Psoas muscle (tissue), 8 donors: ENCODE measurements at places on chromosomes 16 and 17. TPM values are rescaled to one million over a fixed set of nuclear protein-coding genes. Genes with fewer than 3 reads are reported as not detected.

- H3K27me3 ChIP-seq = no peaks in the 10 kb centered on the region
- peaks cover 17% of the 10 kb centered on the region for H3K36me3 ChIP-seq
- H3K4me3 ChIP-seq = no peak overlapping the region
- no peak overlapping the region for H3K27ac ChIP-seq
- H3K4me1 ChIP-seq = no peaks in the 10 kb centered on the region
Observed at GRCh38 chr16:58577141-58577540, 52.5 kb downstream of the CNOT1 start.

GRCh38 chr17:3547628-3548027 is 10.0 kb downstream of the TRPV3 start:
- H3K4me1 ChIP-seq = no peaks in the 10 kb centered on the region
- H3K27ac ChIP-seq = no peak overlapping the region
- H3K27me3 ChIP-seq = no peaks in the 10 kb centered on the region
- DNase-seq = no peak

- H3K27ac ChIP-seq = no peak overlapping the region
- H3K4me3 ChIP-seq = no peak overlapping the region
- H3K36me3 ChIP-seq = no peaks in the 10 kb centered on the region
Observed at GRCh38 chr17:16527298-16527697, 35.3 kb upstream of the LRRC75A start.

DNA sequence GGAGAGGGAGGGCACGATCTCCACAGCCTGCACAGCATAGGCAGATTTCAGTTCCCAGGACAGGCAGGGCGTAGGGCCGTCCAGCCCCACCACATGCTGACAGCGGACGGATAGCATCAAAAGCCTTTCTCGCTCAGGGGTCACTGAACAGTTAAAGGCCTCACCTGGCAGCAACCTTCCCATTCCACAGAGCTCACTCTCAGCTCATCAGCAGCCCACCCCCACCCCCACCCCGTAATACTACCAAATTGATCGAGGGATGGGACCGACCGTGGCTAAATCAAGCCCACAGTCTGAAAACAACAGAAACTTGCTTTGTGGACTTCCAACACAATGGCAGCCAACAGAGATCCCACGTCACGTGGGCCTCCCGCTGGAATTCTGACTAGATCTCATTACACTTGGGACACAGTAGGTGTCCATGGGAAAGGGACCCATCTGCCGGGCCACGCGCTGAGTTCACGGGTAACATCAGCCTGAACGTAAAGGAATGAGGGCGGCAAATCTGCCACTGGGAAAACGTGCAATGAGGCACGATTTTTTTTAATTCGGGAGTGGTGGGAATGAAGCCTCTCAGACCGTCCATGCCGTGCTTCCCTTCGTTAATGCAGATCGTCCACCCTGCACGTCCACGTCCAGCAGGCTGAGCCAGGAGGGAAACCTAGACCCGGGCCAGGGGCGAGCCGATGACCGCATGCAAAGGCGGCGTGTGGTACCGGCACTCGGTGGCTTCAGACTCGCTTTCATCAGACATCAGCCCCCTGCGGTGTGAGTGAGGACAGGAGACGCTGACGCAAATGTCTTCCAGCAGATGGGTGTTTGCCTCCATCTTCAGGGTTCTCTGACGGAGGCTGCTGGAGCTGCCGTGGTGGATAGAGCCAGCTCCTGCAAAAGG is 92.1 kb downstream of the TBC1D16 start:
- peaks cover 15% of the 10 kb centered on the region for H3K27me3 ChIP-seq
- no peak overlapping the region for H3K27ac ChIP-seq
- peak; percentile 12 for DNase-seq

DNA sequence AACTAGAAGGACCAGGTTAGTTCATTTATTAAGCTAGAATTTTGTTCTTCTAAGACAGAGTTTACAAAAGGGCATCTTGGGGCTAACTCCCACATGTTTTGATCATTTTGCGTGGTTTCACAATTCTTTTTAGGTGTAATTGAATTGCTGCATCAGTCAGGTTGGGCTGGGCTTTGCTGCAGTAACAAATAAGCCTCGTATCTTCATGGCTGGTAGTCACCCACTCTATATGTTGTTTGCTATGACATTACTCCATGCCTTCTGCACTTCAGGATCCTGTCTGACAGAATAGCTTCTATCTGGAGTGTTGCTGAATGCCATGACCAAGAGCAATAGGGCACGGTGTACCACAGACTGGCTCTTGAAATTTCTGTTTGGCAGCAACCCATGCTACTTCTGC is 10.6 kb upstream of the IRX3 start:
- DNase-seq = no peak
- no peaks in the 10 kb centered on the region for H3K36me3 ChIP-seq
- no peaks in the 10 kb centered on the region for H3K27me3 ChIP-seq
- H3K4me1 ChIP-seq = no peaks in the 10 kb centered on the region

DNA sequence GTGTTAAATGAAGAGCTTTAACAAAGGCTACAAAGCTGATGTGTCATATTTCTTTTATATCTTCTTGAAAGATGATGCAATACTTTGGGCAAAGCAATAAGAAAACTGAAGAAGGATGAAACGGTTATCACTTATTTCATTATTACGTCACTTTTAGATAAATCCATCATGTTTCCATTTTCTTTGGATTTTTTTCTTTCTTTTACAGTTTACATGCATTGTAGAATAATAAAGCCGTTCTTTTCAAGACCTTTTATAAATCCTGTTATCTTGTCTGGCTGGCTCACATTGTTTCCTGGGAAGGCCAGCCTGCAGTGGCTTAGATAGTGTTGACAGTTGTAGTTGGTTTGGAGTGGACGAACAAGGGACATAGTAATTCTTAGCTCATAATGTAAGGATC is 28.9 kb downstream of the TANC2 start:
- no peaks in the 10 kb centered on the region for H3K27me3 ChIP-seq
- H3K4me1 ChIP-seq = peaks cover 2% of the 10 kb centered on the region
- H3K4me3 ChIP-seq = no peak overlapping the region

- no peak overlapping the region for H3K4me3 ChIP-seq
- H3K27ac ChIP-seq = peak overlapping the region; percentile 53
- H3K36me3 ChIP-seq = no peaks in the 10 kb centered on the region
- H3K4me1 ChIP-seq = peaks cover 19% of the 10 kb centered on the region
Observed at GRCh38 chr17:19387921-19388521, 1.0 kb upstream of the MFAP4 start.

GRCh38 chr17:39602533-39603303 is 5.0 kb downstream of the NEUROD2 start:
- H3K4me3 ChIP-seq = no peak overlapping the region
- peaks cover 67% of the 10 kb centered on the region for H3K27me3 ChIP-seq
- H3K4me1 ChIP-seq = peaks cover 39% of the 10 kb centered on the region
- DNase-seq = no peak
- no peaks in the 10 kb centered on the region for H3K36me3 ChIP-seq
- H3K27ac ChIP-seq = no peak overlapping the region

GRCh38 chr16:75282466-75283281 is 31.2 kb upstream of the BCAR1 start:
- no peak for DNase-seq
- H3K27me3 ChIP-seq = no peaks in the 10 kb centered on the region
- H3K36me3 ChIP-seq = no peaks in the 10 kb centered on the region
- no peak overlapping the region for H3K27ac ChIP-seq
- no peak overlapping the region for H3K4me3 ChIP-seq

DNA sequence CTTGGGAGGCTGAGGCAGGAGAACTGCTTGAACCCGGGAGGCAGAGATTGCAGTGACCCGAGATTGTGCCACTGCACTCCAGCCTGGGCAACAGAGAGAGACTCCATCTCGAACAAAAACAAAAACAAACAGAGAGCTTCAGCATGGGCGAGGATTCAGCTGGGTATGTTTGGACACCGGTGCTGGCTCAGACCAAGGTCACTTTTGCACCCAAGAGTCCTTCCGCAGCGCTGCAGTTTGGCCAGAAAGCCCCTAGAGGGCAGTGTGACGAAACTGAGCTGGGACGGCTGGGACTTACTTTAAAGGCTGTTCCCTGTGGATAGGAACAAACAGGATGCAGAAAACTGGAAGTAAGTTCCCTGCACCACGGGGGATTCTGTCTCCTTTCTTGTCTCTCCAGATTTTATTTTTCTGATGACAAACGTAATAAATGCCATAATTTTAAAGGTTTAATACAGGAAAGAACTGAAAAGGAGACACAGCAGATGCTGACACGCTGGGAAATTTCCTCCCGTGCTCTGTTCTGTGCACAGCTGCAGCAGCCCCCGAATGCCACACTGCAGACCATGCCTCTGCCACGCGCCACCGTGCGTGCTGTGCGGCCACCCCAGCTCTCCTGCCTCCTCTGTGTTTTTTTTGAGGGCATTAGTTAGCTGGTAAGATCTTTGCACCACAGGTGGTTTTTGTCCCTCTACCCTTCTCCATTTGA is 25.2 kb upstream of the USP36 start:
- H3K27ac ChIP-seq = no peak overlapping the region
- H3K4me1 ChIP-seq = peaks cover 7% of the 10 kb centered on the region
- DNase-seq = peak; percentile 88

GRCh38 chr17:32813021-32813420 is 63.9 kb downstream of the MYO1D start:
- H3K4me3 ChIP-seq = no peak overlapping the region
- no peaks in the 10 kb centered on the region for H3K27me3 ChIP-seq
- DNase-seq = no peak

DNA sequence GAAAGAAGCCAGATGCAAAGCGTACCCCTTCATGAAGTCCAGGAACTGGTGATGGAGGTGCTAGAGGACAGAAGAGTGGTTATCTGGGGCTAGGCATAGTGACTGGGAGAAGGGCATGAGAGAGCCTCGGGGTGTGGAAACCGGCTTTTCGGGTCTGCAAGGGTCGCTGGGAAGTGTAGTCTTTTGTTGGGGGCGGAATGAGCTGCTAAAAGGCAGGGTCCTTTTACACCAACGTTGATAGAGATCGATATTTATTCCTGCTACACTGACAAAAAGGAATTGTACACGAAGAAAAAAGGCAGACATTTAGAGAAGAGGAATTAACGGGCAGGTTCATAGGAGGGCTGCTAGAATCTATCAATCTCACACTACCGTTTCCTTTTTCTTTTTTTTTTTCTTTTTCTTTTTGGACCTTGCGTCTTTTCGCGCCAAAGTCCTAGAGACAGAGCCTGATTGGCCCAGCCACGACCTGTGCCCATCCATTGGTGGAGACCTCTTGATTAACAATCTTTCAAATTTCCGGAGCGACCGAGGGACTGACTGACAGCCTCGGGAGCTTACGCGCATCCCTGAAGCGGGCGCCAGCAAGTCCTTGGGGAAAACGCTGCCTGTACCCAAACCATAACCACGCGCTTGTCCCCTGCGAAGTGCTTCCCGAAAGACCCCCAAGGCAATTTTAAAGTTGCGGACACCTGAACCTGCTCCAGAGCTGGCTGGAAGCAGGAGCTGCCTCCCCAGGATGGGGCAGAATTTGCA is 27.7 kb upstream of the DHRS7B start:
- H3K36me3 ChIP-seq = no peaks in the 10 kb centered on the region
- no peaks in the 10 kb centered on the region for H3K27me3 ChIP-seq
- no peak overlapping the region for H3K27ac ChIP-seq
- DNase-seq = peak; percentile 73

DNA sequence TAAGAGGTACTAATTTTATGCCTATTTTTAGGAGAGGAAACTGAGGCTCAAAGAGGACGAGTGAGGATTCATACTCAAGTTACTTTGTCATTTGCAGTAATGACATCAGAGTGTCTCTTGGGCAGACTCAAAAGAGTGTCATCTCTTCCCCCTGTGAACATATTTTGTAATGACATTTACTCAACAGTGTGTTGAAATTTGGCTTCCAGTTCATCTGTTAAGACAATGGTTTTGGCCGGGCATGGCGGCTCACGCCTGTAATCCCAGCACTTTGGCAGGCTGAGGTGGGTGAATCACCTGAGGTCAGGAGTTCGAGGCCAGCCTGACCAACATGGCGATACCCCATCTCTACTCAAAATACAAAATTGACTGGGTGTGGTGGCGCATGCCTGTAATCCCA is 28.9 kb downstream of the WFDC1 start:
- no peak overlapping the region for H3K4me3 ChIP-seq
- H3K4me1 ChIP-seq = no peaks in the 10 kb centered on the region
- no peak overlapping the region for H3K27ac ChIP-seq
- no peaks in the 10 kb centered on the region for H3K36me3 ChIP-seq
- no peak for DNase-seq

DNA sequence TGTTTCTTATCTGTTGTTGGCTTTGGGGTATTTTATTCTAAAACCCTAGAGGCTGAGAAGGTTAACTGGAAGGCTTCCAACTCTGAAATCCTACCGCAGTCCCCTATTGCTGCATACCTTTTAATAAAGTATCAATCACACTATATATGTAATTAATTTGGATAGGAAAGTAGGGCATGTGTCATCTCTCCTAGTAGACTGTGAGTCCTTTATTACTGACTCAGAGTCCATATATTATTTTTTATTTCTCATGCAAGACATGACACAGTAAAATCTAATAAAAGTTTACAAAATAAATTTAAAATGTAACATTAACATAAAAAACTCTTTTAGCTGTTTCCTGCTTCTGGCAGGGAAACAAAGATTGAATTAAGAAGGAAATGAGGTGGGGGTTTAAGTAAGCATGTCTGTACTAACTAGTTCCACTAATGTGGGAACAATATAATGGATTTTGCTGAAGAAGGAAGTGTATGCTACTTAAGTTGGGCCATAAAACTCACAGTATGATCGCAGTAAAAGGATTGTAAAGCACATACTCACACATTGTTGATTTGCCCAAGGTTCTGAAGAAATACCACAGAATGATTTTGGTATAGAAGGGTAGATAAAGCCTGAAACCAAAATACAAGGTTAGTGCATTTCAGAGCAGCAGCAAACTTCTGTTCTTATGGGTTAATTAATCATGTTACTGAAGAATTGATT is 97.6 kb upstream of the HLF start:
- no peak overlapping the region for H3K27ac ChIP-seq
- no peaks in the 10 kb centered on the region for H3K36me3 ChIP-seq
- DNase-seq = no peak
- H3K4me1 ChIP-seq = no peaks in the 10 kb centered on the region
- no peak overlapping the region for H3K4me3 ChIP-seq

GRCh38 chr17:52181782-52182181 is 23.3 kb upstream of the CA10 start:
- no peak for DNase-seq
- H3K4me1 ChIP-seq = no peaks in the 10 kb centered on the region
- H3K27me3 ChIP-seq = no peaks in the 10 kb centered on the region

DNA sequence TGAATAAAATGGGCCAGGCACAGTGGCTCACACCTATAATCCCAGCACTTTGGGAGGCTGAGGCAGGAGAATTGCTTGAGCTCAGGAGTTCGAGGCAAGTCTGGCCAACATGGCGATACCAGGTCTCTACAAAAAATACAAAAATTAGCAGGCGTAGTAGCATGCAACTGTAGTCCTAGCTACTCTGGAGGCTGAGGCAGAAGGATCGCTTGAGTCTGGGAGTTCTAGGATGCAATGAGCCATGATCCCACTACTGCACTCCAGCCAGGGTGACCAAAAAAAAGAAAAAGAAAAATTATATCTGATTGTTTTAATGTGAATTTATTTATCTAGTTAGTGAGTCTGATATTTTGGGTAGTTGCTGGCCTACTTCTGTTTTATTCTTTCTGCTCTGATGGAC is 7.0 kb downstream of the IL34 start:
- H3K27me3 ChIP-seq = no peaks in the 10 kb centered on the region
- no peak overlapping the region for H3K27ac ChIP-seq
- H3K4me3 ChIP-seq = no peak overlapping the region
- peaks cover 6% of the 10 kb centered on the region for H3K4me1 ChIP-seq
- no peak for DNase-seq

GRCh38 chr16:78368121-78369102 is 269.0 kb downstream of the WWOX start:
- H3K36me3 ChIP-seq = no peaks in the 10 kb centered on the region
- no peak overlapping the region for H3K4me3 ChIP-seq
- no peak for DNase-seq
- H3K27me3 ChIP-seq = no peaks in the 10 kb centered on the region
- no peak overlapping the region for H3K27ac ChIP-seq

The AMZ2 gene
- 71.6 TPM for total RNA-seq

The SPN gene
- total RNA-seq = 0.59 TPM

The PYDC1 gene
- not detected for total RNA-seq

The FAM83G gene
- 7.0 TPM for total RNA-seq

The KCNH4 gene
- 0.08 TPM for total RNA-seq

The HOXB8 gene
- not detected for total RNA-seq

The NOG gene
- 3.9 TPM for total RNA-seq
